ENCODE measurements at places on chromosomes 2 and 18.
A peak's percentile ranks its signal among the peaks of the same experiment; 100 is the strongest.

DNA sequence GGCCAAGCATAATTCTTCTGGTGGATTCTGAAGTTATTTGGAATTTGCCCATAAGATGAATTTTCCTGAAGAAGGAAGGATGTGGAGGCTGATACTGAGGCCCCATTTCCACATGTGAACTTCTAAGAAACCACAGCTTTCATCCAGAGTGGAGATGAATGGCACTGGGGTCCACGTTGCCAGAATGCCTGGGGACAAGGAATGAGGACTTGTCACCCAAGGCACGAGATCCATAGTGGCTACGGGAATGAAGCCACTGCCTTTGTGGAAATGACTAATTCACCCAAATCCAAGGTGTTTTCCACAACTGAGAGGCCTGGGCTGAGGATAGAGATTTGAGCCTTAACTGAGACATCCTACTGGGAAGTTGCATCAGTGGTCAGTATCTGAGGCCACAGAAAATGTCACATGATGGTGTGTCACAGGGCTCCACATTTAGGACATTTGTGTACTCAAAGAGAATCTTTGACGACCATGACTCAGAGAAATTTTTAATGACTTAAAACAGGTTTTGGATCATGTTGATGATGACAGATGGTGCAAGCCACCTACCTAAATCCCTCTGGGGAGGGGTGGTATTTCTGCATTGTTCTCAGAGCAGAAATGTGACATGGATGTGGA is 286.1 kb downstream of the SOX11 start:
- DNase-seq: no peak

GRCh38 chr2:165647409-165647808 is 146.6 kb downstream of the GALNT3 start:
- DNase-seq: no peak

DNA sequence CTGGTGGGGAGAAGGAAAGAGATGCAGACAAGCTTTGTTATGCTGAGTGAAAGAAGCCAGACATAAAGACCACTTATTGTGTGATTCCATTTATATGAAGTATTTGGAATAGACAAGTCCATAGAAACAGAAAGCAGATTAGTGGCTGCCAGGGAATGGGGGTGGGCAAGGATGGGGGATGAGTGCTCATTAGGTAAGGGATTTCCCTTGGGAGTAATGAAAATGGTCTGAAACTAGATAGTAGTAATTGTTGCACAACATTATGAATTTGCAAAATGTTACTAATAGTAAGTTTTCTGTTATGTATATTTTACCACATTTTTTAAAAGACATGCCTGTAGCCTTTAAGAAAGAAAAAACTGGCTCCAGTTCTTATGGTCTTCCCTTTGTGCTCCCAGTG is 154.9 kb downstream of the LNPK start:
- DNase-seq: no peak

DNA sequence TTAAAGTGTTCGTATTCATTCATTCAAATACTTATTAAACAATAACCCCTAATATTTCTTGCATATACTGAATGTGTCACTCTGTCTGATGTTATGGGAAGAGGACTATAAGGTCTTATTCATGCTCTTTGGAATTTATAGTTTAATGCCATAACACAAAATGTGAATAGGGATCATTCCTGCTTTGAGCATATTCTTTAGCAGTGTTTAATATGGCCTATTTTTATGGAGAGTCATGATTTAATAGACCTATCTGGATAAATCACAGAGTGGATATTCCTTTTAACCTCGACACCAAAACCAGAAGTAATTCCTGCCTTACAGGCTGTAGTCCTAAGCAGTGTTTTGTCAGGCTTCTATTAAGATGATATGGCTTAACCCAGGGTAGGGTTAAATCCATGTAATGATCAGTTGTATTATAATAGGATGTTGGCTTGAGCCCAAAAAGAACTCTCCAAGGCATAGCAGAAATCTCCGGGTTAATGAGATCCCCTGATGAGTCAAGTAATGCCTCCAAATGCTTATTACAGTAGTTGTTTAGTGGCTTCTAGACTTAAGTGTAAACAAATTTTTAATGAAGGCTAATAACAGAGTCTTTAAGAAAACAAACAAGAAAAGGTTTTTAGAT is 54.3 kb downstream of the GULP1 start:
- no peak for DNase-seq

GRCh38 chr2:210558708-210559107 is 2.3 kb downstream of the CPS1 start:
- no peak for DNase-seq

- peak; percentile 77 for DNase-seq
These were observed 17.5 kb downstream of the STAT1 start for GRCh38 chr2:190996338-190996946.

DNA sequence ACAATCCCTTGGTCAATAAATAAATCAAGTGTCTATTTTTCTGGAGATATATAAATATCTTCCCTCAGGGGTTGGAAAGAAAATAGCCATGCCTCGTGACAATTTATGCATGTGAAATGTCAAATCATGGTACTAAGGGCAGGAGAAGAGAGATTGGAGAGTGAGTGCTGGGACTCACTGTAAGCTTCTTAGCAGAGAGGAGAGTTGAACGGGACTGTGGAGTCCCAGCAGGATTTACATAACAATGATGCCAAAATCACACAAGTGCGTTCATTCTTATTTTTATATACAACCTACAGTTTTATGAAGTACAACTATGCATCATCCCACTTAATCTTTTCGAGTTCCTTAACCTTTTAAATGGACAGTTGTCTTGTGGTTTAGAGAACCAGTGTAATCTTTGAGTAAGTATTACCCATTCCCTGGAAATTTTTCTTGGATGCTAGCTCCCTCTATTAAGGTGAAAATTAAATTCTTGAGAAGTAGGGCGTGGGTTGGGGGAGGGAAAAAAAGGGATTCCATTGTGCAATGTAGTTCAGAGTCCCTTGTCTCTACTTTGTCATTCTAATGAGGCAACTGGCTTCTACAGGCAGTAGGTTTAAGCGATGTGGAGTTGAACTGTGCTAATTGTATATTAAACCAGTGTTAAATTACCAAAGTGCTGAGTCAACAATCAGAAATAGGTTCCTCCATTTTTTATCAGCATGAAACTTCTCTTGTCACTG is 143.6 kb upstream of the EPHA4 start:
- peak; percentile 20 for DNase-seq

GRCh38 chr2:24616616-24617015 is 125.6 kb downstream of the NCOA1 start:
- DNase-seq: no peak

- peak; percentile 90 for DNase-seq
These were observed at the start of gene TTL for GRCh38 chr2:112481528-112482233. Gene TTL (plus strand): TSS chr2:112482156. CDS start chr2:112482345, 189 bp downstream.

DNA sequence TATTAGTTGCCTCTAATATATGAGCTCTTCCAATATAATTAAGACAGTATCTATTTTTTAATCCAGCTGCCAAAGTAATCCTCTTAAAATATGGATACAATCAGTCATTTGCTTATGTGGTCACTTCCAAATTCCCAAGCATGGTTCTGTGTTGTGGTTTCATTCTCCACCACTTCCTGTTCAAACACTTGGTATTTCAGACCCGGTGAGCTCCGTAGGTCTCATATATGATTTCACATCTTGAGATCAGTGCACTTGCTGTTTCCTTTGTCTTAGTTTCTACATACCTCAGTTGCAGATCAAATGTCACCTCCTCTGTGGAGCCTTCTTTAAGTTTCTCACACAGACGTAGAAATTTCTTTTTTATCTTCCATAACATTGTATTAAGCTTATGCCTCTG is 254.2 kb downstream of the KCNS3 start:
- DNase-seq: no peak

DNA sequence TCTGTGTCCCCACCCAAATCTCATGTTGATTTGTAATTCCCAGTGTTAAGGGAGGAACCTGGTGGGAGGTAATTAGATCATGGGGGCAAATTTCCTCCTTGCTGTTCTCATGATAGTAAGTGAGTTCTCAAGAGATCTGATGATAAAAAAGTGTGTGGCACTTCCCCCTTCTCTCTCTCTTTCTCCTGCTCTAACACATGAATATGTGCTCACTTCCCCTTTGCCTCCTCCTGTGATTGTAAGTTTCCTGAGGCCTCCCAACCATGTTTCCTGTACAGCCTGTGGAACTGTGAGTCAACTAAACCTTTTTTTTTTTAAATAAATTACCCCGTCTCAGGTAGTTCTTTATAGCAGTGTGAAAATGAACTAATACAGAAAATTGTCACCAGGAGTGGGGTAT is 380.0 kb downstream of the MEIS1 start:
- no peak for DNase-seq

DNA sequence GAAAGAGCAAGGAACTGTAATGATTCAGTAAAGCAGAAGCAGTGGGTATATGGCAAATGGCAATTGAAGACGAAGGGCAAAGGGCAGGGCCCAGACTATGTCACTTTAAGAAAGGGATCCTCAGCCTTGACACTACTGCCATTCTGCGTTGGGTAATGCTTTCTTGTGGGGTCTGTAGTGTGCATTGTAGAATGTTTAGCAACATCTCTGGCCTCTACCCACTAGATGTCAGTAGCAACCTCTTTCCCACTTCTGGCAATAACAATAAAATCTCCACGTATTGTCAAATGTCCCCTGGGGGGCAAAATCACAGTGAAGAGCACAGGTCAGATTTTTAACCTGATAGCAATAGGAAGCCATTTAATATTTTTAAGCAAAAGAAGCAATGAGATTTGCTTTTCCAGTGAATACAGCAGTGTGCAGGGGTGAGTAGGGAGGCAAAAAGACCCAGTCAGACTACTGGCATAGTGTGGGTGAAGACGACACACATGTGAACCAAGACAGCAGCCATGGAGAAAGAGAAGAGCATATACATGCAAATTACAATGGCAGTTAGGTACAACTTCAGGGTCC is 209.5 kb downstream of the DYM start:
- no peak for DNase-seq

DNA sequence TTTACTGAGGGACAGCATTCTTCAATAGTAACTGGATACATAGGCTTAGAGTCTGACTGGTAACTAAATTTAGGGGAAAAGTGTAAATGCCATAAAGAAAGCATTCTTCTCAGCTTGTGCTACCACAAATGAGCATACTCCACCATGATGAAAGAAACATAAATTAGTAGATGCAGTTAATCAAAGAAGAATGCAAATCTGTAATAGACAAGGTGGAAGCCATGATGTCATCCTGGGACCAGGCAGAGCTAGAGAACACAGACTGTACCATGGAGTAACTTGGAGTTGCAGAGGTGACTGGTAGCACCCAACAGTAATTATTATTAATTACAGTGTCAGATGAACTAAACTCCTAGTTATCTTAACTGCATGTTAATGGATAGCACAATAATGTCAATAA is 51.7 kb downstream of the RBKS start:
- no peak for DNase-seq

- no peak for DNase-seq
These were observed 75.1 kb upstream of the TANK start for GRCh38 chr2:161085149-161085548.

GRCh38 chr18:58903533-58903932 is 38.9 kb downstream of the ZNF532 start:
- DNase-seq: no peak

DNA sequence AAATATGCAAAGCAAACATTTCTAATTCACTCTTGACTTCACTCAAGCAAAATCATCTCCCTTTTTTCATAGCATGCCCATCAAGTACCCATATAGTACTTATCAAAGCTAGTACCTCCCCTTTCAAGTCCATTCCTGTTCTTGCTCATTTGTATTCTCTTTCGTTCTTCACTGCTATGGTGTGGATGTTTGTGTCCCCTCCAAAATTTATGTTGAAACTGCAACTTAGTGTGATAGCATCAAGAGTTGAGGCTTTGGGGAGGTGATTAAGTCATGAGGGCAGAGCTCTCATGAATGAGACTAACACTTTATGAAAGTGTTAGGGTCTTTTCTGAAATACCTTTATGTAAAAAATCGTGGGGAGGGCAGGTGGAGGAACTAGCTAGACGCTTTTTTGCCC is 52.9 kb downstream of the RNU4ATAC start:
- DNase-seq: no peak

DNA sequence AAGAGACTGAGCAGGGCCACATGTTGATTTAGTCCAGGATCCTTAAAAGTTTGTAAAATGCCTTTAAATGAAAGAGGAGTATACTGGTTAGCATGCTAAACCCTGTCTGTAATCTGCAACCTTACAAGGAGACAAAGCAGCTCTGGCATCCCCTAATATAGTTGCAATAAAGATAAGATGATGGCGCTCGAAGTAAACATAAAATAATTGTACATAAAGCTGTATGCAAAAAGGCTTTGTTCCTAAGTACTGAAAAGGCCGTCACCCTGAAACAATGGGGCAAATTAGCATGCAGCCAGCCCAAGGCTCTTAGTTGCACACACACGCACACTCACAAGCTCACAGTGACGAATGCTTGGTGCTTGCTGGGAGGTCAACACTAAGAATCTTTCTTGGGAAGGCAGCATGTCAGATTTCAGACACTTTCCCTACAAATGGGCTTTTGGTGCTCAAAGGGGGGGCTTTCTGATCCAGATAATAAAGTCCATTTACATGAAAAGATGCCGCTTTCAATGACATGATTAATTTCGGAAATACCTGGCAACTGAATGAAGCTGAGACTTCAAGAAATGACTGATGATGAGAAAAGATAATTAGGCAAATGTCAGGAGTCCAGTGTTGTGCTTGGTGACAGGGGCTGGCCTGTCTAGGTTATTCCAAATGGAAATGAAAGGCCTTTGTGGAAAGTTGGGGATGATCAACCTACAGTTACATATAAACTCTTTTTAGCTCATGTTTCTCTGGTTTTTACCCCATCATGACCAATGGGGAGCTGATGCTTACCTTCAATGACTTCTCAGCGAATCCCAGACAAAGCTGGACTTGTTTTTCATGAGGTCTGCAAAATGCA is 370.3 kb downstream of the MEIS1 start:
- DNase-seq: no peak

DNA sequence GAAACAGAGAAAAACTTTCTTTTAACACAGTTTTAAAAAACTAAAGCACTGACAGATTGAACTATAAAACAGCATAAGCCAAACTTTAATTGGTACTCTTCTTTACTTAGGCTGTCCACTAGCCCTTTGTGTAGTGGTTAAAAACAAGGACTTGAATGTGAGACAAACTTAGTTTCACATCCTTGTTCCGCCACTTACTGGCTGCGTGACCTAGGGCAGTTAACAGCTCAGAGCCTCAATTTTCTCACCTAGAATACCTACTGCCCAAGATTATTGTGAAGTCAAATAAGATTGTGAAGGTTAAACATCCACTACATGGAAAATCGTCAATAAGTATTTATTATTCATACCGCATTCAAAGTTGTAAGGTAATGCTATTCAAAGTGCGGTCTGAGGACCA is 2.0 kb downstream of the WDR35 start:
- DNase-seq: no peak

DNA sequence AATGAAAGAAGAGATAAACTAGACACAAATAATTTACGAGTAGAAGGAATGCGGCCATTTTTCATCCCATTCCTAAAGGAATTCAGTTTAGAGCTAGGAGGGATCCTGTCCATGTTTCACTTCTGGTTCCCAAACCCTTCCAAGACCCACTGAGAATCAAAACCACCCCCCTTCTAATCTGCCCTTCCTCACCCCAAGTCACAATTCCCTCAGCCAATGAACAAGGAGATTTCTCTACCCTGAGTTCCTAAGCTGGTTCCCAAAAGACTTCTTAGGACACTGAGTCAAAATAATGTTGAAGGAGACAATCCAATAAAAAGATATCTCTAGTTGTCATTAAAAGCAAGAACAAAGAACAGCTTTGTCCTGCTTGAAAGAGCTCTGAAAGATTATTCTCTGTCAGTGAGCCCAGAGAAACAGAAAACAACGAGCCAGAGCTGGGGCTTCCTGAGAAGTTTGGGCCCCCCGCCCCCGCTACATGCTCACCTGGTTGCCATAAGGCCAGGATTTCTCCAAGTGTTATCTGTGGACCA is 45.7 kb downstream of the STK39 start:
- DNase-seq: no peak
